ENCODE measurements at places on chromosomes 6 and 20.

DNA sequence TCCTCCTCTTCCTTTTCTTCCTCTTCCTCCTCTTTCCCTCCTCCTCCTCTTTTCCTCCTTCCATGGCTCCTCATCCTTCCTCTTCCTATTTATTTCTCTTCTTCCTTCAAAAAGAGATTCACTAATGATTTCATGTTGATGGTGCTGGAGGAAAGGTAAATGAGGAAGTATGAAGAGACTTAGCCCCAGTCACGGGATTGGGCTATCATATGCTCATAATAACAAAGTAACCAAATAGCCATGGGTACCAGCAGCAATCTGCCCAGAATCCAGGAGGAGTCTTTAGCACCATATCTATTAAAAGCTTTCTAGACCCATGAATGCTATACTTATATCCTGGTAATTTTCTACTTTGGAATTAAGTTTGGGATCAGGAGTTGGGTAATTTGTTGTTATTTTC, 910.9 kb upstream of the MAP3K7 start:
- no peak for DNase-seq

- no peak for DNase-seq
These were observed 66.1 kb downstream of the FAM120B start for GRCh38 chr6:170372380-170373325.

GRCh38 chr20:58225452-58226200, 2.8 kb downstream of the ANKRD60 start:
- DNase-seq = no peak

- DNase-seq = no peak
These were observed 27.7 kb downstream of the ALDH5A1 start for GRCh38 chr6:24522228-24523176.

DNA sequence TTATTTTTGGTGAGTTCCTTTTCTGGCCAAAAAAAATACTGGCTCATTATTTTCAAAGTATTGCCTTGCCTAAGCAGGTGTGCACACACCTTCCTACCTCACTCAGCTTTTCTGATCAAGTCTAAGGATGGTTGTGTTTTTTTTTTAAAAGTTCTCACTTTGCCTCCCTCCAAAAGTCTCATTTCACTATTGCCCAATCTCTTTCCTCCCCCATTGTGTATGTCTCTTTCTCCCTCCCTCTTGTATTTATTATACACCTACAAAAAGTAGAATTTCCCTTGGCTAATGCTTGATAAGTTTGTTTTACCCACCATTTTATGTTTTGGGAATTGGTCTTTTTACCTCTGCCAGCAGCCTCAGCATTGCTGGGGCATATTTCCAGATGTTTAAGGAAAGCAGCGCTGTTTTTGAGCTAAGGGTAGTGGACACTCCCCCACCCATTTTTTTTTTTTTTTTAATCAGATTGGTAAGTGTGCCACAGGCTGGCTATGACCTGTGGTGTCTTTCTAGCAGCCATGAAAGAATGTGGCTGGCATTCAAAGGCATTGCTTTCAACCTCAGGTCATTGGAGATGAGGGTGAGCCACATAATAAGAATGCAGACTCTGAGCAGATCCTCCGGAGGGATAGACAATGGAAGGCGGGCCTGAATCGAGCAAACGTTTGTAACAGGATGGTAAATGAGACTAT, 668.6 kb downstream of the UTRN start:
- DNase-seq = no peak

DNA sequence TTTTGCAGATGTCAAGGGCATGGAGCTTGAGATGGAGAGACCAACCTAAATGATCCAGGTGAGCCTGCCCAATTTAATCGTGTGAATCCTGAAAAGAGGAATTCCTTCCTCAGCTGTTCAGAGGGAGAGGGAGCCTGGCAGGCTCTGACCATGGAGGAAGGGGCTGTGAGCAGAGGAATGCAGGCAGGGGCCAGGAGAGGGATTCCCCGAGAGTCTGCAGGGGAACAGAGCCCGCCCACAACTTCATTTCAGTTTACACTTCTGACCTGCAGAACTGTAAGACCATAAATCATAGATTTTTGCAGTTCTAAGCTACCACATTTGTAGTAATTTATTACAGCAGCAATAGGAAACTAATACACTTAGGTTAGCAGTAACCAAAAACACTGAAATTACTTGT, 164.1 kb downstream of the TBXT start:
- DNase-seq = no peak

DNA sequence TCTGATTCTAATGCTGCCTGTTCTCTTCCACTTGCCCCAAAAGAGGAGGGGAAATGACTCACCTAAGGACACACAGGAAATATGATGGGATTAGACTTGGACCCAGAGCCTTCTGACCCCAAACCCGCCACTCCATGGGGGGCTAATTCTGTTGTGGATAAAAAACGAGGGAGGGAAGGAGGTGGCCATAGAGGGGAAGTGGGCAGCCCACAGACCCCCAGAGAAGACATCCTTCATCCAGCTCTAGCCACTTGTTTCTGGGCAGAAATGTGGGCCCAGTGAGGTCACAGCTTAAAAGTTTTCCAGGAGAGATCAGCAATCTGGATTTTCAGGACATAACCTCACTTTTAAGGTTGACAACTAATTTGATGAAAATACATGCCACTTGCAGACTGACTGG, 202.1 kb downstream of the ANKRD60 start:
- no peak for DNase-seq

- DNase-seq = no peak
These were observed 18.0 kb upstream of the PREX1 start for GRCh38 chr20:48845721-48846306.

DNA sequence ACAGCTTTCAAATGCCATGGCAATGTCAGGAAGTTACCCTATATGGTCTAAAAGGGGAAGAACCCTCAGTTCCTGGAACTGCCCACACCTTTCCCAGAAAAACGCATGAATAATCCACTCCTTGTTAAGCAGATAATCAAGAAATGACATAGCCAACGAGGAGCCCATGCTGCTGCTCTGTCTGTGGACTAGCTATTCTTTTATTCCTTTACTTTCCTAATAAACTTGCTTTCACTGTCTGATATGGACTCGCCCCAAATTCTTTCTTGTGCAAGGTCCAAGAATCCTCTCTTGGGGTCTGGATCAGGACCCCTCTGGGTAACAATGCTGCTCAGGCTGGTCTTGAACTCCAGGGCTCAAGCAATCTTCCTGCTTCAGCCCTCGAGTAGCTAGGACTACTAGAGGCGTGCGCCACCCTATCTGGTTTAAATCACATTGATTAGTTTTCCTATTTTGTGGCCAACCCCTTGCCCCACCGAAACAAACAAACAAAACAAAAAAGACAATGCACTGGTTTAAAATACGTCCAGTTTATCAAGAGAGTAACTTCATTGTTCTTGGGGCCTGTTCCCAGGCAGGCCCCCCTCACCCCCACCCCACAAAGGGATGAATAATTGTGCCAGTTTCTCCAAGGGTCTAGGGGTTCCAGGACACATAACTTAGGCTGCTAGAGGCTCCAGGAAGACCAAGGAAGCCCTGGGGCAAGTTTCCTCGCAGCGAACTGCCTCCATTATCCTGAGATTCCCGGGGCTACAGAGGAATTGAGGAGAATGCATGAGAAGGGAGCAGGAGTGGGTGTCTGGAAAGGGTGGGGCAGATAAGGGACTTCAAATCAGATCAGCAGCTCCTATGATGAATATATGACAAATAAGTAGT, 10.1 kb upstream of the AKAP12 start:
- no peak for DNase-seq

GRCh38 chr6:158631678-158632537, 12.6 kb downstream of the DYNLT1 start:
- no peak for DNase-seq

DNA sequence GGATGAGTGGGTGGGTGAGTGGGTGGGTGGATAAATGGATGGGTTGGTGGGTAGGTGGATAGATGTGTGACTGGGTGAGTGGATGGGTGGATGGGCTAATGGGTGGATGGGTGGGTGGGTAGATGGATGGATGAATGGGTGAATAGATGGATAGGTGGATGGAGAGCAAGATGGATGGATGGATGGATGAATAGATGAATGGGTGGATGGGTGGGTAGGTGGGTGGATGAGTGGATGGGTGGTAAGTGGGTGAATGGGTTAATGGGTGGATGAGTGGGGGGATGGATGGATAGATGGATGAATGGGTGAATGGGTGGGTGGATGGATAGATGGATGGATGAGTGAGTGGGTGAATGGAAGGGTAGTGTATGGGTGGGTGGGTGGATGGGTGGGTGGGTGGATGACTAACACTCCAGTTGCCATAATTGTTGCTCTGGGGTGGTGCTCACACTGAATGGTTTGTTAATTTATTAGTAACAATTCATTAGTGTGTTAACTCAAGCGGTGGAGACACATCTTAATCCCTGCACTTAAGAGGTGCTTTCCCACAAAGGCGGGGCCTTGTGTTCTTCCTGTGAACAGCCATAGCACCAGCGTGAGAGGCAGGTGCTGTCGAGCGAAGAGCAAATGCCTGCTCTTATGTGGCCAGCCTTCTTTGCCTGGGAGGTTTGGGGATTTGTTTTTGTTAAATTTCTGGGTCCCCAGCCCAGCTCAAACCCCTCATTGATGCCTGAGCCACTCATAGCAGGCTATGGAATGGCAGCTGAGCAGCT, 4.9 kb upstream of the APCDD1L start:
- DNase-seq = no peak

DNA sequence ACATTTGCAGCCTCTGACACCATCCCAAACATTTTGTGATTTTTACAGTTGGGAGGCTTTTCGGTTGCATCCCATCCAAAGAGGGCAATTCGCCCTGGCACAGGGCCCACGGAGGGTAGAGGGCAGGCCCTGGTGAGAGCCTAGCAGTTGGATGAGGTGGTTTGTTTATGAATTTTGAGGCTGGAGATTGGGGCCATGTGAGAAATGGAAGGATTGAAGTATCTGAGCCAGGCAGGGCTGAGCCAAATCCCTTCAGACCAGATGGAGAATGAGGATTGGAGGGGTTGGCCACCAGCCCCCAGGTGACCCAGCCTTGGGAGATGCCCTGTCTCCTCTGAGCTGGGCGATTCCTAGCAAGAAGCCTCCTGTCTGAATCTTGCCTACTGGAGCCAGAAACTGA, 52.6 kb upstream of the CCDC167 start:
- no peak for DNase-seq

- no peak for DNase-seq
These were observed 73.3 kb upstream of the SASH1 start for GRCh38 chr6:148269386-148269785.

DNA sequence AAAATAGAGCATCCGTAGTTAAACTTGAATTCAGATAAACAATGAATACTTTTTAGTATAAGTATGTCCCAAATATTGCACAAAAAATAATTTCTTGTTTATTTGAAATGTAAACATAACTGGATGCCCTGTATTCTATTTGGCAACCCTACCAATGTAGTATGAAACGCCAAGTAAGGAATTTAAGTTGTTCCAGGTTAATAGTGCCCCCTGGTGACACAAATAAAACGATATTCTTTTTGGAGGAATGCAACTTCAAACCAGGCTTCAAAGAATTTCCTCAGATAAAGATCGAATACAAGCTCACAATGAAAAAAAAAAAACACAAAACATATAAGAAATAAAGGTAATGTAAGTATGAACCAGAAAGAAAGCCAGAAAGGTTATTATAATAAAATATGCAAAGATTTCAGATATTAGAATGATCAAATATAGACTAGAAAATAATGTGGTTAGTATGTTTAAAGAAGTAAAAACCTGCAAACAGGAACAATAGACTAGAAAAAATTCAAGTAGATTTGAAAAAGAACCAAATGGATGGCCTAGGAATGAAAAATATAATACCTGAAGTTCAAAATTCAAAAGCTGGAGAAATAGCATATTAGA, 18.4 kb upstream of the AKAP7 start:
- DNase-seq = no peak

DNA sequence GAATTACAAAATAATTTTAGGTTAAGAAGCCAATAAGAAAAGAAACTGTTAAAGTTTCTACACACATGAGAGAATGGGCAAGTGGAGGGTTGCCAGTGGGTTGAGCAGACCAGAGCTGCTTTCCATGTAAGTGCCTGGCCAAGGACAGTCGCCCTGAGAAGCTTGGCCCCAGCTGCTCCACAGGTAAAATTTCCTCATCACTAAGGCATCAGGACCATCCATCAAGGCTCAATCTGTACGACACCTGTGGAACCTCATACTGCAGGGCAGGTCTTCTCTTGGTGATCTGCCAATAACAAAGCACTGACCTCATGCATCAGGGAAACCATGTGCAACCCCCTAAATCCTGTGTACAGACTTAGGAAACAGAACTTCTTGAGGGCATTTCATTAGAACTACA, 115.4 kb downstream of the INSM1 start:
- DNase-seq = no peak

DNA sequence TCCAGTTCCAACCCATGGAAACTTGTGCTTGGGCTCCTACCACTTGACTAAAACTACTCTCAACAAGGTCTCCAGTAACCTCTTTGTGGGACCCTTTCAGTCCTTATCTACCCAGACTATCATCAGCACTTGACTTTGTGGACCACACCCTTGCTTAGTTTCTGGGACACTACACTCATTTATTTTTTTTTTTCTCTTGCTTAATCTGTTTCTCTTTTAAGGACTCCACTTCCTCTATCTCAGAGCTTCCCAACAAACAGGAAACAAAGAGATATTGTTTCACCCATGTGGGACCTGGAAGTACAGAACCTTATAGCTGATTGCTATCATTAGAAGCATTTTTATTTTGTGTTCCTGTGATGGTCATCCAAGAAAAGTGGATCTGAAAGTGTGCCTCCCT, 28.8 kb upstream of the ME1 start:
- DNase-seq = no peak

DNA sequence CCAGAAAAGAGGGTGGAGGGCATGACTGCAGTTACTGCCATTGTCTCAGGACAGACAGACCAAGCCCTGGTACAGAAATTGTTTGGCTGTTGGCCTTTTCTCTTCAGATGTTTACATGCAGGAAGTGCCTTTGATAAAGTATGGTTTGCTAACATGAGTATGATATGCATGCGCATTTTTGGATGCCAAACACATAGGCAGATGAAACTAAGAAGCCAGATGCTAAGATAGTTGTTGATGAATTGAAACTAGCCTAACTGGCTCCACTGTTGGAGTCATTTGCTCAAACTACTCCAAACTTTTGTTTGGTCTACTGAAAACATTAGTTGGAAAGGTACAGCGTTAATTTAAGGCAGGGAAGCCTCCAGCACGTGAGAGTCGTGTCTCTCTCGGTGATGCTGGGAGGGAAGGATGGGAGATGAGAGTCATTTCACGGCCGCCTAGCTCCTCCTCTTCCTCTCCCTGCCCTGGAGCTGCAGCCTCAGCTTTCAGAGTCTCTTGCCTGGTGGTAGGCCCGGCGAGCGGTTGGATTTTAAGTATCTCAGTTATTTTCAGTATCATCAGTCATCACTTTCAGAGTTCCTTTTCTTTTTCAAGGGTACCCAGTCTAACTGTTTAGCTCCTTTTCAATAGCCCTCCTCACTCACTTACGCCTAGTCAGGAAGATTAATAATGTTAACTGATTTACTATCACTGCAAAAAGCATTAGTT, 29.7 kb downstream of the RREB1 start:
- peak; percentile 52 for DNase-seq

GRCh38 chr20:10665027-10665561, 8.7 kb downstream of the JAG1 start:
- no peak for DNase-seq

DNA sequence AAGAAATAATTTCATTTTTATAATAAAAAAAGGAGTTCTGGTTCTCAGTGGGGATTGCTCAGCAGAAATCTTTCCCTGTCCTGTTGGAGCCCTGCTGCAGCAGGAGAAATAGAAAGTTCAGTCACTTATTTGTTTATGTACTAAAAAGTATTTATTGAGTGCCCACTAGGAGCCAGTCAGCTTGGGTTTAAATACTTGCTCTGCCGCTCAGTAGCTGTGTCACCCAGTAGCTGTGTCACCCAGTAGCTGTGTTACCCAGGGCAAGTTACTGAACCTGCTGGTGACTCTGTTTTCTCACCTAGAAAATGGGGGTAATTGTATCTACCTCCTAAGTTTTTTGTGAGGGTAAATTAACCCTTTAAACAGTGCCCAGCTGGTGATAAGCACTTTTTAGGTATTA, 32.9 kb downstream of the FOXF2 start:
- DNase-seq = no peak
